ENCODE measurements at places on chromosomes 2 and 18. TPM values are rescaled to one million over a fixed set of nuclear protein-coding genes. Genes with fewer than 3 reads are reported as not detected.

MEP1B gene
- not detected for polyA plus RNA-seq

LIMS3 gene
- 2.6 TPM for polyA plus RNA-seq

PTPRN gene
- polyA plus RNA-seq: not detected

KCNG2 gene
- polyA plus RNA-seq: not detected

DSC2 gene
- not detected for polyA plus RNA-seq

CSRNP3 gene
- polyA plus RNA-seq: not detected

ANKAR gene
- polyA plus RNA-seq: 6.9 TPM

- DNase-seq: no peak
Measured at GRCh38 chr18:50644146-50644545, 84.3 kb downstream of the MAPK4 start.

GRCh38 chr18:21359746-21360145 lies 117.7 kb downstream of the GREB1L start:
- no peak for DNase-seq

DNA sequence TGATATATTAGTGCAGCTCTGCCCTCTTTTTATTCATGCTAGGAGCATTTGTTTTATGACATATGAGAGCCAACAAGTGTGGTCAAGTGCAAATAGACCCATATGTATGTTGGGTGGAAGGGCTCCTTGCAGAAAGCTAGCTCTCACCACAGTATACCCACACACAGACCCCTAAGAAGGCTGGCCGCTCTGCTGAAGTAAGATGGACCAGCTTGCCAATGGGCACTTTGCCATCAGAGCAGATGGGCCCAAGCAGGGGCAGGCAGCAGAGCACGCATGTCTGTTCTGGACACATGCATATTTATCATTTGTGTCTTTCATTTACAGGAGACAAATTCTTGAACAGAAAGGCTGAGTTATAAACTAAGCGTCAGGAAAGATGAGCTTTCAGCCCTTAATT lies 187.5 kb upstream of the DTNA start:
- DNase-seq: no peak
